ENCODE measurements at places on chromosomes 7 and 10. TPM values are rescaled to one million over a fixed set of nuclear protein-coding genes. Genes with fewer than 3 reads are reported as not detected.

DNA sequence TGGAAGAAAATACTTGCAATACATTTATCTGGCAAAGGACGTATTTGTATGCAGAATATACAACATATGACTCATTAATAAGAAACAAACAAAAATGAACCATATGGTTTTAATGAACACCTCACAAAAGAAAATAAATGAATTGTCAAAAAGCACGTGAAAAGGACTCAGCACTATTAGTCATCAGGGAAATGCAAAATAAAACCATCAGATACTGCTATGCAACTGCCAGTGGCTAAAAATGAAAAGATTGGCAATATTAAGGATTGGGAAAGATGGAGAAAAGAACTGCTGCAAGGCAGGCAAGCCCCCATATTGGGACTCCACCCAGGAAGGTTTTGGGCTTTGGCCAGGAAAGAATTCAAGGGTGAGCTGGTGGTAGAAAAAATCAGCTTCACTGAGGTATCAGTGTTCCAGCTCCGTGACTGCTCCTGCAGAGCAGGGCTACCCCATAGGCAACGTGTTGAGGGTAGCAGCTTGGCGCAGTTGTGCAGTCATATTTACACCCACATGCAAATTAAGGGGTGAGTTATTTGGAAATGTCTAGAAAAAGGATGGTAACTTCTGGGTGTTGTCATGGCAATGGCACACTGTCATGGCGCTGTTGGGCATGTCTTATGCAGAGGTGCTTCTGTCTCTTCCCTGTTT, 72.7 kb downstream of the CUBN start:
- DNase-seq: no peak

DNA sequence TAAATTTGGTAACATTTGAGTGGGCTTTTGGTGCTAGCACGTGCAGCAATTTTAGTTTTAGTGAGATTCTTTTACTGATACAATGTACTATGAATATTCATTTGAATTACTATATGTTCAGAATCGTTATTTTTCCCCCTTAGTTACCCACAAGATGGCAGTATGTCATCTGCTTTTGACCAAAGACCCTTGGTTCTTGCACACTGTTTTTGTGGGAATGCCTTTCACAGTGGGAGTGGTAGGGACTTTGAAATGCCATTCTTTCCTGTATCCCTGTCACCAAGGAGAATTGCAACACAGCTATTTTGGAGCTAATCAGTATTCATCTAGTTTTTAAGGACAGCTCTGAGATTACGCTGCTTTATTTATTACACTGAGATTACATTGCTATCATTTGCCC, 40.6 kb downstream of the SEC23IP start:
- DNase-seq: no peak

- DNase-seq: no peak
Observed at GRCh38 chr10:24370877-24371276, 161.9 kb downstream of the KIAA1217 start.

DNA sequence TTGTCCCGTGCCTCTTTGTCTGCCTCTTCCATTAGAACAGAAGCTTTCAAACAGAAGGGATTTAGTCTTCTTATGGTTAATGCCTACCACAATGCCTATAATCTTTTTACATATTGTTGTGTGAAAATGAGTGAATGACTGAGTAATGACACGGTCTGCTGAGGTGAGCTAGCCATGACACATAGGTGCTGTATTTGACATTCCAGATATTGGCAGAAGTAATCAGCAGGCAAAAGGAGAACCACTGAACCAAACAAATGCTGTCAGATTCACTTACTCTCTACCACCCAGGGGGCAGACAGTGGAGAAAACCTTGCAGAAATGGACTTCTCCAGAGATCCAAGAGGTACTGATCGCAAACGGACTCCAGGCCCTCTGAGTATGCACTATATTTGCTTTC, 377.2 kb upstream of the VWC2 start:
- no peak for DNase-seq

GRCh38 chr7:34313289-34313688, 344.7 kb upstream of the NPSR1 start:
- no peak for DNase-seq

DNA sequence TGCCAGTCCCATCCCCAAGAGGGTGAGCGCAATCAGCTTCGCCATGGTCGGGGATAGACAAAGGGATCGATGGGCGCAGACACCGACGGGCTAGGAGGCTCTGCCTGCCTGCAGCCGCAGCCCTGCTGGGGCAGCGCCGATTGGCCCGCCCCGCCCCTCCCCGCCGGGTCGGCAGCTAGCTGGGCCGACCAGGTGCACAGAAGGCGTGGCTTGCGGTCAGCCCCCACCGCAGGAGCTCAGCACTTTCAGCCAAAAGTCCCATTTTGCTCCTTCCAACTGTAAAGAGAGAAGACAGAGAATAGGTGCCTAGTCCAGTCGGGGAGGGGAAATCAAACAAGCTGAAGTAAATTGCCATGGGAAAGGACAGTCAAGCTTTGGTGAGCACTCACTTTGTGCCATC, at the start of gene PON1:
TSS of gene PON1 (minus strand) at position 102 of the 400 bp plus-strand sequence. CDS start at position 45, 57 bp downstream.
- no peak for DNase-seq

DNA sequence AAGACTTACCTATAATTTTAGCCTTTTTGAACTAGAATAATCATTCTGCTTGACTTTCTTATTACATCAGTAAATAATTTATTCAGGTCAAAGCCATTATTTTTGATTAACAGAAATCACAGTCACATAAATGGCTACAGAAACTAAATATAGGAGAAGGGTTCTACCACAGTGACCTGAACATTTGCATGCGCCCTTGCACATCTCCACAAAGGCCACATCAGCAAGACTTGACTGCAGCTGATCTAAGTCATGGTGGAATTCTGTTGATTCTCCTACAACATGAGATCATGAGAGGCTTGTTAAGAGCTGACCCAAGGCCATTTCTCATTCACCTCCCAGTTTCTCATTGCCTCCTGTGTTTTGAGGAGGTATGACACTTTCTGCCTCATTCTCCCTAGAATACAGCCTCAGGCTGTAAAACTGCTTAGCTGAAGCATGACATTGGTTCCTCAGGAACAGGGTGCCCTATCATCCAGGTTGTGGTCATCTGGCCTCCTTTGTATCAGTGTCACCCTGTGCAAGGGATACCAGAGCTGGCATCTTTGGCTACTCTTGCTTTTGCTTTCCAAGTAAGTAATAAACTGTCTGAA, 6.7 kb upstream of the IMMP2L start:
- DNase-seq: no peak

GRCh38 chr7:6290319-6290741, 17.9 kb upstream of the CYTH3 start:
- no peak for DNase-seq

GRCh38 chr10:116972131-116972530, 32.9 kb downstream of the SHTN1 start:
- DNase-seq: no peak

DNA sequence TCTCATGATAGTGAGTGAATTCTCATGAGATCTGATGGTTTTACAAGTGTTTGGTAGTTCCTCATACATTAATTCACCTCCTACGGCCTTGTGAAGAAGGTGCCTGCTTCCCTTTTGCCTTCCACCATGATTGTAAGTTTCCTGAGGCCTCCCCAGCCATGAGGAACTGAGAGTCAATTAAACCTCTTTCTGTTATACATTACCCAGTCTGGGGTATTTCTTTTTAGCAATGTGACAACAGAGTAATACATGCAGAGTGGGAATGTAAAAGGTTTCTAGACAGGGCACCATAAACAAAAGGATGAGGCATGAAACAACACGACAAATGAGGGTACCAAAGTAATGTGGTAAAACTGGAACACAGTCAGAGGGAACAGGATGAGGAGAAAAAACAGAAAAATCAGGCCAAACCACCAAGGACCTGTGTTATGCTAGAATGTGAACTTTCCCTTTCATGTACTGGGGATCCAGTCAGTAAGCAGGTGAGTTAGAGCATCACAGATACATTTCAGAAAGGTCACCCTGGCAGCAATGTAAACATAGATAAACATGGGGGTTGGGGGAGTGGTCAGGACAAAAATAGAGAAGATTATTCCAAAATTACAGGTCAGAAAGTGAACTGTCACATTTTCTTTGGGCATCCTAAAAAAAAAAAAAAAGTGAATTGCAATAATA, 31.9 kb downstream of the ANKRD26 start:
- DNase-seq: no peak

DNA sequence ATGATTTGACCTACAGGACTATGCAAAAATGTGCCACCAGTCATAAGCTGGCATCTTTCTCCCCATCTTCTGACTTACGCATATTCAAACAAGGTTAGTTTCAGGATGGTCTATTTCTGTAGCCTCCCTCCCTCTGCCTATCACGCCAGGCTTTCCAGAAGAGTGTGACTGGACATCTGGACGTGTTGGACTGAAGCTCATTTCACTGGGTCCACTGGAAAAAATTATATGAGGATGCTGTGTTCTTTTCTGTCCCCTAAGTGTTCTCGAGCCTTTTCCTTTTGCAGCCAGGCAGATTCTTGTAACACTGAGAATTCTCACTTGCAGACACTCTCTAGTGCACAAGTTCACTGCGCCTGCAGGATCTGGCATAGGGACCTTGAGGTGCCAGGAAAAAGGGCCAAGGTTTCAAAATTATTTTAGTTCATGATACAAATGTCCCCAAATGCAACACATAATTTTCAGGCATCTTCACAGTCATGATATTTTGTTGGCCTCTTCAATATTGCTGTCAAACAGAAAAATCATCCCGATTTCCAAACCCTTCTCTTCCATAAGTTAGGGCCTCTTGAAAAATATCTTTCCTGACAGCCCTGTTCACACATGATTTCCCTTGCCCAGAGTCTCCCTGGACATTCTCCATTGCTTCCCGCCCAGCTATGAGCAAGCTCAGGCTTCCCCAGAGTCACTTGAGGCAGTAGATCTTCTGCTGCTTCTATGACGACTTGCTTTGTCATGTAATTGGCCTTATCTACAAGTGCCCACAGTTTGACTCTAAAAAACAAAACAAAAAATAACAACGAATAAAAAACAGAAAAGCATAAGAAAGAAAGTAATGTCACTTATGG, 170.4 kb downstream of the BMPER start:
- no peak for DNase-seq

The TMEM176B gene
- 114 TPM for polyA plus RNA-seq

The NPFFR1 gene
- 0.02 TPM for polyA plus RNA-seq

The SUFU gene
- polyA plus RNA-seq: 6.7 TPM

The HMX2 gene
- not detected for polyA plus RNA-seq

The PDZD7 gene
- polyA plus RNA-seq: 0.41 TPM
